ENCODE measurements at places on chromosomes 4 and X.
A peak's percentile ranks its signal among the peaks of the same experiment; 100 is the strongest.

- no peak for DNase-seq
Observed at GRCh38 chr4:141860974-141861373, 224.6 kb downstream of the IL15 start.

DNA sequence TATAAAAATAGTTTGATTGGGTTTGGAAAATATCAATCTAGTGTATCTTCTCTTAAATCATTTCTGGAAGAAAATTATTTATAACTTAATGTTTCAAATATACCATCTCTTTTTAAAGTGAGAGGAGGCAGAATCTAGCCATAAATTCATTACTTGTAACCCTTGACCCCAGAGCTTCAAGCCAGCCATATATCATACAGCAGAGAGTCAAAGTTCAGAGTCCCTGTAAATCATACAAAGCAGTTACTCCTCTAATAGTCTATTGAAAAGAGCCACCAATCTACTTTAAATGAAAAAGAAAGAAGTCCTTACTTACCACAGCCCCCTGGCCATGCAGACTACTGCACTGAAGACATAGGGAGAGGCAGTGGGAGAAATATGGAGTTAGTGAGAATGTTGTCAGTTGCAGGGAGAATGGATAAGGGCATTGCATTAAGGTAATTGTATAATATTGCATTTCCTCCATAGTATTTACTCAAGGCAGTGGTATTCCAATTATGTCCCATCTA is 229.5 kb downstream of the NKX6-1 start:
- DNase-seq, result no peak

DNA sequence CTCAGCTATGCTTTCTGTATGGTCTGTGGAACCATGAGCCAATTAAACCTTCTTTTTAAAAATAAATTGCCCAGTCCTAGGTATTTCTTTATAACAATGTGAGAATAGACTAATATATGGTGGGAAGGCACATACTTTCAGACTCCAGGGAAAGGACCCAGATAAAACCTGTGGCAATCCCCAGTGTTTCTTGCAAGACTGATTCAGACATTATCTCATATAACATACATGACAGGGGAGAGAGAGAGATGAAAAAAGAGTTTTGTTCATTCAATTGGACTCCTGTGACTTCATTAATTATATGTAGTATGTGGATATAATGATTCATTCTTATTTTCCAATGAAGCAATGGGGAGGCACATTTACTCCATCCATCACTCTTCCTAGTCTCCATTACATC is 291.4 kb upstream of the PRKX start:
- no peak for DNase-seq

DNA sequence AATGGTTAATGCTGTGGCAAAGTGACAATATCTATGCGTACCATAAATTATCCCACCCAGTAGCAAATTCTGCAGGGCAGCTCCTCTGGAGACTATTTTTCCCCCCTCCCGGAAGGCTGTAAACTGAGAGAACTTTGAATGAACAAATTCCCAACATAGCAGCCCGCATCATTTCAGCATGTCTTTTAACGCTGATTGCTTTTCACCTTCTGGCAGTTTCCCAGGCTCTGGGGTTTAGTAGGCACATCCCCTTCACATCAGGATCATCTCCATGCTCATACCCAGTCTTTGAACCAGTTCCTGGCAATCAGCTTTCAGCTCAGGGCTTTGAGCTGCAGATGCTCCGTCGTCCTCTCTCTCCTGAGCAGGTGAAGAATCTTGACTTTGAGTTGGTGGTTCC is 26.6 kb upstream of the WDR1 start:
- DNase-seq, result no peak

DNA sequence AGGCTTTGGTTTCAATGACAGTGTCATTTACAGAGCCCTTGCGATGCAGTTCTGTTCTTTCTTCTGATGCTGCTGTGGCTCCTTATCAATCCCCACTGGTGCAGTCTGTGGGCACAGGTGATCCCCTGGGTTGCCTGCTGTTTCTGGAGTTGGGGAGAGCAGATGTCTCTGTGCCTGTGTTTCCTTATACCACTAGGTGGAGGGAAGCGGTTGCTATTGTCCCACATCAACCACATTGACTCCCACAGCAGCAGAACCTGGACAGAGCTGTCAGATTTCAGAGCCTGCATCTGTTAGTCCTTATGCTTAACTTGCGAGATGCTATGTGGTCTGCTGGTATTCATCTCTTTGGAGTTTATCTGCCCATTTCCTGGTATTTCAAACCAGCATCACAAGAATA is 57.7 kb downstream of the NEIL3 start:
- DNase-seq, result no peak

- DNase-seq, result no peak
Observed at GRCh38 chrX:70826715-70827114, 81.8 kb downstream of the TEX11 start.

GRCh38 chr4:69984030-69984443 is 11.7 kb upstream of the STATH start:
- peak; percentile 78 for DNase-seq

GRCh38 chr4:3801521-3801920 is 35.3 kb downstream of the ADRA2C start:
- DNase-seq, result no peak

DNA sequence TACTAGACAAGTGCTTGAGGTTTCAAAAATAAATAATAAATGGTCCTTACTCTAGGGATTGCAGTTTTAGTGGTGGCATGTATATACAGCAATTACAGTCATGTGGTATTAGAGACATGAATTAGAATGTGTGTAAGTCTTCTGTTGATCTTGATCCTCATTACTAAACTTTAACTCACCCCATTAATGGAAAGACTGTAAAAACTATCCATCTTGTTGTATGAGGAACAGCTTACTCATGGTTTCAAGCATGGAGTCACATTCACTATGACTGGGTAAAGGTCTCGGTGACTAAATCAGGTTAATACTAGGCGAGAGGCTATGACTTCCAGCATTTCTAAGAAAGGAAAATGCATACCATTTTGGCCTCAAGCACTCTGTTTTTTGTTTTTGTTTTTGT is 107.0 kb upstream of the HPGD start:
- DNase-seq, result no peak

DNA sequence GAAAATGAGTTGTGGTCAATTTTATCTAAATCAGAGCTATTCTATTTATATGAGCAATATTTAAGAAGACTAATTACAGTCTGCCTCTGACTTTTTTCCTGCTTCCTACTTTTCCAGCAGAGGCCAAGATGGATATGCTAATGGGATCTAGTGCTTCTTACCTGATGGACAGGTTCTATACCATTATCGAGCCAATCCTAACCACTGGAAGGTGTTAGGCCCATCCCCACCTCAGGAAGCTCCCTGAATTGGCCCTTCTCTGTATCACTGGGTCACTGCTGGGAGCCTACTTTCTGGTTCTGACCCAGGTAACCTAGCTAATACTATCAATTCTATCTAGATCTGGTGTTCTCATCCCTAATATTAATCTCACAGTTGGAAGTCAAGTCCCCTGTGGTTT is 577 bp upstream of the YIPF7 start:
- DNase-seq, result no peak
